Small intestine (tissue), 16 donors: ENCODE measurements at places on chromosomes 7 and 10. TPM values are rescaled to one million over a fixed set of nuclear protein-coding genes. Genes with fewer than 3 reads are reported as not detected.

Gene ARHGAP22
- 1.4 TPM for polyA plus RNA-seq

Gene EEF1AKMT2
- 13.2 TPM for polyA plus RNA-seq

Gene BTBD16
- polyA plus RNA-seq, result 0.18 TPM

Gene FHIP2A
- polyA plus RNA-seq, result 14.1 TPM

Gene CTTNBP2
- polyA plus RNA-seq, result 2.7 TPM

Gene AGK
- polyA plus RNA-seq, result 4.0 TPM

Gene SCD
- polyA plus RNA-seq, result 144 TPM

Gene MRPL32
- 68.0 TPM for polyA plus RNA-seq

Gene STRIP2
- polyA plus RNA-seq, result 0.22 TPM

Gene C7orf57
- 0.03 TPM for polyA plus RNA-seq

Gene CLEC2L
- polyA plus RNA-seq, result not detected

Gene MYL10
- polyA plus RNA-seq, result not detected

Gene SPDYE2
- 0.04 TPM for polyA plus RNA-seq

Gene TMEM196
- not detected for polyA plus RNA-seq

Gene C10orf67
- polyA plus RNA-seq, result 0.07 TPM

Gene PLXNA4
- 1.2 TPM for polyA plus RNA-seq

Gene CALHM3
- 0.13 TPM for polyA plus RNA-seq

Gene SORCS3
- 0.31 TPM for polyA plus RNA-seq
